ENCODE measurements at places on chromosomes 3 and 15.

GRCh38 chr3:193702967-193703366, 110.0 kb downstream of the OPA1 start:
- ATAC-seq, result no peak

DNA sequence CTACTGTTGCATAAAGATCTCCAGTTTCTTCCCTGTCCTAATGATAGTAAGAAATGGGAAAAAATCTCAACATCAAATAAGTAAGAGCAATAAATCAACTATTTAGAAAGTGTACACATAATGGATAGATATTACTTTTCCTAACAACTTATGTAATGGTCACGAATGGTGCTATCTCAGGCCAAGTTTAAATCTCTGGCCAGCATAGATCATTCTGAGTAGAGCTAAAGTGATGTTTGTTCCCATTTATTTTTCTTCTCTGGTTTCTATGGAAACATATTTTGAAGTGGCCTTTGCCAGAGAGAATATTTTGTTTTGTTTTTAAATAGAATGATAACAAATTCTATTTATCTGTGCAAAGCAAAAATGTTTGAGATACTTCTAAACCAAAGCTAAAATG, 249.7 kb upstream of the TTC14 start:
- ATAC-seq, result no peak

- ATAC-seq, result peak; percentile 83
These were observed 17.2 kb downstream of the CCDC33 start for GRCh38 chr15:74253211-74253921.

DNA sequence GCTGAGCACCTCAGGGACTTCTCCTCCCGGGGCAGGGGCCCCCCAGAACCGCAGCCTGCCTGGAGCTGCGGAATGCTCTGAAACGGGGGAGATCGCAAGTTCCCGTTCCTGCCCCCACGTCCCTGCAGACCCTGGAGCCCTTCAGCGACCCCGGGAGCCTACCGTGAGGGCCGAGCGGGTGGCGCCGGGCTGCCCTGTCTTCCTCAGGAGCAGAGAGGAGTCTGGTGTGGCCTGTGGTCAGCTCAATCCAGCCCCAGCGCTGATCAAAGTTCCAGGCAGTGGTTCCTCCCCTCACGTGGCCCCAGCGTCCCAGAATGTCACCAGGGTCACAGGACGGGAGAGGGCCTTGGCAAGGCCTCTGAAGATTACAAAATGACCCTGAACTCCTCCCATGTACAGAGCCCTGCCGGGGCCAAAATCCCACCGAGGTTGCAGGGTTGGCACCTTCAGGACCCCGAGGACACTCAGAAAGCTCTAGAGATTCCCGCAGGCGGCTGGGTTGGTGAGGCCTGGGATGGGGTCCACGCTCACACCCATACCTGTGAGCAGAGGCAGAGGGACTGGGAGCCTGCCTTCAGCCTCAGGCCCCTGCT, at the start of gene CPN2:
CPN2 (minus strand) TSS at position 249 of the 593 bp plus-strand sequence. CDS start 8,626 bp downstream, outside the sequence.
- no peak for ATAC-seq

GRCh38 chr15:75346796-75347221, at the start of gene NEIL1:
NEIL1 (plus strand) TSS chr15:75347039; CDS start chr15:75348906, 1,867 bp downstream.
- no peak for ATAC-seq

DNA sequence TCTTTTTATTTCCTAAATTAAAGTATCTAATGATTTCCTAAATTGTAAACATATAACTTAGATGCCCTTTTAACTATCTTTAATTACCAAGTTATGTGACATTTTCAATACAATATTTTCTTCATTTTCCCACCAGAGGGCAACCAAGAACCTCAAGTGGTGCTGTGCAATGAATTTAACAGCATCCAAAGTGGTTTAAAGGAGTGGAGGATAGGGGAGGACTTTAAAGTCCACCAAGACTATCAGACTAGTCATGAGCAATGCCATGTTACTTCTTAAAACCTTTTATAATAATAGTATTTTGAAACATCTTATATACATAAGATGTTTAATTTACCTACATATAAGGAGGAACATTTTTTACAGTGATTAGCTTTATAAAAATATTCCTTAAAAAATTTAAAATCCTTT, 74.4 kb downstream of the DLG1 start:
- ATAC-seq, result no peak

DNA sequence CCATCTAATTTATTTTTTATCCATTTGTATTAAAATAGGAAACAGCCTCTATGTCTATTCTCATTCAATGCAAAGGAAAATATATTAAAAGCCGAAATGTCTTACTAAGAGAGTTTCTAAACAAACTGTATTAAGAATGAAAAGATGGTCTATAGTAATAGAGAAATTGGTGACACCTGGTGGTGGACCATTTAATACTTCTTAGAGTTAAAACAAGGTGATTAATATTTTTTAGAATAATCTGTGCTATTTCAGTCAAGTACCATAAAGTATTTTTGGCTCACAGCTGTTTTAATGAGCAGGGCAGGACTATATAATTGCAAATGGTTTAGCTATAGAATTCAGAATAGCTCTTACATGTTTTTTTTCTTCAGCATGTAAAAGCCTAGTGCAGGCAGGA, 55.7 kb downstream of the SYNPR start:
- peak; percentile 38 for ATAC-seq

DNA sequence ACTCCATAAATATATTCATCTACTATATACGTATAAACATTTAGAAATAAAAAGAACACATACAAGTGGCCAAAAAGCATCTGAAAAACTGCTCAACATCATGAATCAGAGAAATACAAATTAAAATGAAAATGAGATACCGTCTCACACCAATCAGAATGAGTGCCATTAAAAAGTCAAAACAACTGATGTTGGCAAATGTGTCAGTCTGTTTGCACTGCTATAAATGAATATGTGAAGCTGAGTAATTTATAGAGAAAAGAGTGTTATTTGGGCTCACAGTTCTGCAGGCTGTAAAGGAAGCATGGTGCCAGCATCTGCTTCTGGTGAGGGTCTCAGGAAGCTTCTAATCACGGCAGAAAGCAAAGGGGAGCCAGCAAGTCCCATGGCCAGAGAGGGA, 620.3 kb upstream of the CCDC54 start:
- no peak for ATAC-seq

- ATAC-seq, result no peak
These were observed 29.8 kb downstream of the ITPR1 start for GRCh38 chr3:4522947-4523346.

DNA sequence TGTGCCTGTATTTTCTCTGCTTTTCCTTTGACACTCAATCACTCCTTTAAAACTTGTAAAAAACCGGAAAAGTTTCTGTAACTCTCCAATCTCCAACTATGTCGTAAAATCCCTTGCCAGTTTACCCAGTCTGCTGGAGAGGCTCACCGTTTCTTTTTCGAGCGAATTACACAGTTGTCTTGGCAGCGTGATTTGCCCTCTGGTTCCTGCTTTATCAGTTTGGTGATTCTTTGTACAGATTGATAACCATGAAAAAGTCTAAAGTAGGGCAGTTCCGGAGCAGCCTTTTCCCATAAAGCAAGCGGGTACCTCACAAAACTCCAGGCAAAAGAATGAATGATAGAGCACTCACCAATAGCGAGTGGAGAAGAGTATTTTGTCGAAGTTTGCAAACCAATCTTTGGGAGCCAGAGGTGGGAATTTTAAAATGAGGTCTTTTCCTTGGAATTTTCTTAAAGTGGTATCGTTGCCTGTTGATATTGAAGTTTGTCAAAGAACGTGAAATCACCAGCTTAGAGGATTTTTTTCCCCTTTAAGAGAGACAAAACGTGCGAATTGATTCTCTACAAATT, at the start of gene TTC23:
TTC23 (minus strand) TSS at position 312 of the 572 bp plus-strand sequence. CDS start 20,869 bp downstream, outside the sequence.
- ATAC-seq, result no peak

DNA sequence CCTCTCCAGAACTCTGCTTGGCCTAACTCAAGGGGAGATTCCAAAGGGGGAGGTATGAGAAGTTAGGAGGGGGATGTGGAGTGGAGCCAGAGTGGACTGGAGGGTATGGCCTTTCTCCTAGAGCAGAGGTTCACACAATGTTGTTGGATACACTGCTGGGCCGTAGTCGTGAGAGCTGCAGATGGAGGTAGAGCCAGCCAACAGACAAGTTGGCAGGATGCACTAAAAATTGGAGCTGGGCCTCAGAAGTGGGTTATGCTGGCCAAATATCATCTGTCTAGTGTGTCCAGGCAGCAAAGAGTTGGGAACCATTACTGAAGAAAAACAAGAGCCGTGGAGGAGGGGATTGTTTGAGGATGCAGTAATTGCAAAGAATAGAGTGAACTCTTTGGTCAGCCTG, 27.7 kb upstream of the LRRFIP2 start:
- no peak for ATAC-seq

DNA sequence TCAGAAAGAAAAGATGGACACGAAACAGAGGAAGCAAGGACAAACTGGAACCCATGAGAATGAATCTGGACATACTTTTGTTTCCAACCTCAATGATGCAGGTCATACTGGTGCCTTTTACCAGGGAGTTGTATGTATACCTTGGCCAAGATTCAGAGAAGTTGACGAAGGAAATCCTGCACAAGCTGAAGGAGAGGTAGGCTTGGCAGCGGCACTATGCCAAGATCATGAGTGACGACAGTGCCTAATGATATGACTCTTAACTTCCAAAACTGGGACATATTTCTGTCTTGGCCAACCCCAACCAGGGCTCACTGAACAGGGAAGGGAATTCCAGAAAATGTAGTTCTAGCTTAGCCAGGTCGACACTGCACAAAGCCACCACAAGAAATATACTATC, 149.2 kb upstream of the SLCO3A1 start:
- no peak for ATAC-seq

DNA sequence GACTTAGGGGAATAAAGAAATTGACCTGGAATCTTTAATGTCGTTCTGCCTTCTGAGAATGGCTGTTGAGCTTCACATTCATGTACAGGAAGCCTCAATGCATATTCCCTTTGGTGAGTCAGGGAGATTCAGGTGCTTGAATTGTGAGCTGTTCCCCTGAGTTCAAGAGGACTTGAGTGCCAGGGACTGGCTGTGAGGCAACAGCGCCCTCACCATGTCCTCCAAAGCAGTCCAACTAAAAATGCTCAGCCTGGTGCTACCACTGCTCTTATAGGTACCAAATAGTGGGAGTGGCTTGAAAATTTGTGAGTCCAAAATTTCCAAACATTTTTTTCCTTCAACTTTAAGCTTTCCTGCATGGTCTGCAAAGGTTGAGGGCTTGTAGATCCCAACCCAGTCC, 54.1 kb downstream of the LEO1 start:
- ATAC-seq, result peak; percentile 83

- no peak for ATAC-seq
These were observed 56.7 kb downstream of the LHFPL4 start for GRCh38 chr3:9496893-9497292.

DNA sequence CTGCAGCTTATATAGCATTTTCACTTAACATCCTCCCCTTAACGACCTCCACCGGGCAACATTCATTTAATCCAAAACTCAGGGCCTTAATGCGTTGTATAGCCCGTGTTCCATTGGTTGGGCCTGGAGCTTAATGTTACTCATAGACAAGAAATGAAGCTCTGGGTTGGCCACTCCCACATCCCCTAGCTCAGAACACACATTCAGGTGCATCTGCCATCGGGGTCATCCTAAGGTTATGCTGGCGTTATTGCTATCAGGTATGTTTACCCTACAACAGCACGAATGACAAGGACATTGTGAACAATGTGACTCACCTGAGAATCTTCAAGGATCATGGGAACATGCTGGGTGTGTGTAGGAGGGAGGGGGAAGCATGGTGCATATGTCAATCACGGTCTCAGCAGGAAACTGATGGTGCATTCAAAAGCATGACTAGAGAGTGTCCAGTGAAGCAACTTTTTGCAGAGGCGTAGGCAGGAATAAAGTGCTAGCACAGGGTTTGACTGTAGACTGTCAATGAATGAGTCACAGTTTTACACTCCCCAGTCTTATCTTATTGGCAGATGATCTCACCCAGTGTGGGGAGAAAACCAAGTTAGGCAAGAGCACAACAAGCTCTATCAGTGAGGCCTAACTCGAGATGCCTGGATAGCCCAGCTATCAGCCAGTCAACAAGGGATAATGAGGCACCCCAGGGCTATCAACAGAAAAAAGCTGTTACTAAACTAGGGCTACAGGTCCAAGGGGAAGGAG, 402.1 kb upstream of the MCTP2 start:
- peak; percentile 96 for ATAC-seq

DNA sequence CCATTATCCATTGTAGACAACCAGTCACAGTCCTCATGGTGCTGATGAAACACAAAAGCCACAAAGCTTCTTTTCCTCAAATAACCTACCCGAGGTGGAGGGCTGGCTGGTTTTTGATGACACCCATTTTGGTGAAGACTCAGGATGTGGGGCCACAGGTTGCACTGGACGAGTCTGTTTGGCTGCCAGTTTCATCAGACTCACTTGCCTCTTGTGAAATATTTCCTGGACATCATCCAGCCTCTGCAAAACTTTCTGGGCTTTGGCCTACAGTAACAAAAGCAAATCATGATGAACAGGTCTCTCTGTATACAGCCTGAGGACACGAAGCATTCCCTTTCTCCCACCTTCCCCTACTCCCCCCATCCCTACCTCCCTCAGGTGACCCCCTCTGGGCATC, 42.2 kb downstream of the B3GNT5 start:
- ATAC-seq, result no peak

- peak; percentile 80 for ATAC-seq
These were observed 328.5 kb downstream of the RBMS3 start for GRCh38 chr3:29609328-29609811.

GRCh38 chr3:46671541-46672348, 21.7 kb downstream of the ALS2CL start:
- no peak for ATAC-seq

DNA sequence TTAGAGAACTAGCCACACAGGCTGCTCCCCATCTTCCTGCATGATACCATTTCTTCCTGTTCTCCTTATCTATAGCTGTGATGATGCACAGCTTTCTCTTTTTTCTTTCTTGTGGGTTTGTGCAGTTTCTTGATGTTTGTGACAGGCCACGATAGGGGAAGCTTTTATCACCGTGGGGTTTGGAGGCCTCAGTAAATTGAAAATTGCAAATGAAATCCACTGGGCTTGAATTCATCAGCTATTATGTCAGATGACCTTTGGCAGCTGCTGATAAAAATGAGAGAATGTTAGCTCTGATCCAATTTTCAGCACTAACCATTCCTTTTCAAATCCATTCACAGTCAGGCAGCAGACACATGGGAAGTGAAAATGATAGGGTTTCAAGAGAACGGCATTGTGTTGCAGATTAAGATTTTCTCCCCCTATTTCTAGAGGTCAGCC, 176.9 kb upstream of the SOX2 start:
- no peak for ATAC-seq

- no peak for ATAC-seq
These were observed 25.9 kb upstream of the GP9 start for GRCh38 chr3:129034642-129035041.

DNA sequence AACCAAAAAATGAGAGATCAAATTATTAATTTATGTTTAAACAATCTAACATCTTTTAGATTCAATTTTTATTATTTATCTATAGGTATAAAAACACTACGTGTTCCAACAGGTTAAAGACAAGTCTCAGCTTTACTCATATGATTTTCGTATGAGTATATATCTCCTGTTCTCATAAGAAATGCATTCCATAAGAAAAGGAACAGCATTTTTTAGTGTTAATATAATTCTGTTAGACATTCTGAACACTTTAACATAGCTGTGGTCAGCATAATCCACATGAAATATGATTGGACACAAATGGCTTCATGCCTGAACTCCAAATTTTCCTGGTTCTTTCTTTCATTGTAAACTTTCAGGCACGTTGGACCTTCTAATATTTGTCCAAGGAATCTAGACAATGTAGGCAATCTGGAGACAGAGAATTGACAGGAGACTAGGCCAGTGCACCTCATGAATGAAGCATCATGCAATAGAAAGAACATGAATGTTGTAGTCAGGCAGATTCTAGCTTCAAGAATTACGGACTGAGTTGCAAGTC, 1122.0 kb upstream of the ALCAM start:
- no peak for ATAC-seq

Data from motor neuron (in vitro differentiated cells).